ENCODE measurements at places on chromosomes 1 and 21.

DNA sequence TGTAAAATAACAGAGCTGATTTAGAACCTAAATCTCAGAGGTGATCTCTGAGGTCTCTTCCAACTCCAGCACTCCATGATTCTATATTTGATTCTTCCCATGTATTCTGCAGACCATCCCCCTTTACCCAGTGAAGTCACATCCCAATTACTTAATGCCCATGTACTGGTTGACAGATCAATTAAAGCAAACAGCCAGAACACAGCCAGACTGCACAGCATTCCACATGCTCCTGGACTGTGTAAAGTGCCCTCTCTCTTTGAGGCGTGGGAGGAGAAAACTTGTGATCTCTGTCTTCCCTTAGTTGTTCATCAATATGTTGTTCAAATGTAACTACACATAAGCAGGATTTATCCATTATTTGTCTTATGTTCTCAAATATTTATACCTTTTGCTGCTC is 18.1 kb downstream of the NOS1AP start:
- no peak for DNase-seq

- no peak for DNase-seq
Observed at GRCh38 chr1:171142416-171143385, 42.4 kb upstream of the FMO2 start.

DNA sequence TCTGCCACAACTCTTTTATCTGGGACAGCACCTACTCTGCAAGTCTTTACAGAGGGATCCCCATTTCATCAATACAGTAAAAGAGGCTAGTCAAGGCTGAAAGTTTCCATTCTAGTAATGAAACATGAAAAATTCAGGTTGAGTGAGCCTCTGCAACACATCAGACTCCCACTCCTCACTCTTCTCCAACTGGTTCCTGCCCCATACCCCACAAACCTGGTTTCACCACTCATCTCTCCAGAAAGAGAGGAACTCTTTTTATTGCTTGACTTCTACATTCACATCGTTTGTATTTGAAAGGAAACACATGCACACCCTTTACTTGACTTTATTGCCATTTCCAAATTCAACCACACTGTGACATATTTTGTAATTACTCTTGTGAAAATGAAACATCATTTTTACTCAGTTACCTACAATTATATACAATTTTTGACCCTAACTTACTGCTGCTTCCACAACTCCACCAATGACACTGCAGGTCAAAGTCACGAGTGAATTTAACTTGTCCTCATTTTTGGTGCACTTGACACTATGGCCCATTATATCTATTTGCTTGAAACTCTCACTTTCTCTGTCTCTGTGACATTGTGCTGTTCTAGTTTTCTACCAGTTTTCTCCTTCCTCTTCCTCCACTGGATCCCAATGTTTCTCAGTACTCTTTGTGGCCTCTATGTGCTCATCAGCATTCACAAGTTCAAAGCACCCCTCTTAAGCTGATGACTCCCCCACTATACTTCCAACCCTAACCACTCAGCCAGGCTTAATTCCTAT is 8.0 kb downstream of the STX6 start:
- DNase-seq, result no peak

DNA sequence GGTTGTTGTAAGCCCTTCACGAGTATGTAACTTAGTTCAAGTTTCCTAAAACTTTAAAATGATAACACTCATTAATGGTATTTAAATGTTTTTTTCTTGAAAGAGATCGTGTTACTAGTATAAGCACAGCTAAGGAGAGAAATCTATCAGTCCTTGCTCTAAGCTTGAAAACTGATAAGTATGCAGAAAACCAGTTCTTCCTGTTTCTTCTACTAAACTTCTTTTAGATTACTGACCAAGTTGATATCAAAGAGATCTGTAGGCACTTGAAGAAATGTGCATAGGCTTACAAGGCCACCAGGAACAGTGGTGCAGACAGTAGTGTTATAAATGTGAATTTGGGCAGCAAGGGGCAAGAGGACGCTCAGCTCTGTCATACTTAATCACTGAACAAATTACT is 3.9 kb downstream of the EFCAB14 start:
- no peak for DNase-seq

GRCh38 chr21:39082656-39083376 is 100.4 kb downstream of the PSMG1 start:
- DNase-seq, result no peak

DNA sequence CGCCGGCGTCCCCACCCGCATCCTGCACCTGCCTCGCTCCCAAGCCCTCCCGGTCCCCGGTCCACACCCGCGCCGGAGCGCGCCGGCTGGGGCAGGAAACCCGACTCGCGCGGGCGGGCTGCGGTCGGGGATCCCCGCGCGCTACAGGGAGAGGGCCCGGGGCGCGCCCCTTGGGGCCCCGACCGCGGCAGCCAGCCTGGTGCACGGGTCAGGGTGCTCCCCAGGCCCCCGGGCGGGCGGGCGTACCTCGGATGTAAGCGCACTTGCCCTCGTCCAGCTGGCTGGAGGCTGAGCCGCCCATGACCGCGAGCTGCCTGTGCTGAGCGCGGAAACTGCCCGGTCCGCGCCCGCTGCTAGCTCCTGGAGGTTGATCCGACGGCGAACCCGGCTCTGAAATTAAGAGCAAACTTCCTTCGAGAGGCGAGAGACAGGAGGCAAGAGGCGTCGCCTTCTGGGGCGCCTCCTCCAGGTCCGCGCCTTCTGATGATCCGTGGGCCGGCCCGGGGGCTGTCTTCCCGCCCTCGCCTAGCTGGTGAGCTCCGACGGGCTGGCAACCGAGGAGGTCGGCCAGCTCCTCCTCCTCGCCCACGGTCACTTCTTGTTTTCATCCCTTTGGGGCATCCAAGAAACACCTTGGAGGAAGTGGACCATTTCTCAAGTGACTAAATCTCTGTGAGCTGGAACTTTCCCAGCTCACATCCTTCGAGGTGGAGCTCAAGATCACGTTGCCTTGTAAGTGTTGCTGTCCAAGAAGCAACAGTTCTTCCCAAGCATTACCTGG is at the start of gene NIBAN1:
TSS of gene NIBAN1 (minus strand) at position 453 of the 781 bp plus-strand sequence. CDS start at position 301, 152 bp downstream.
- DNase-seq, result no peak

- no peak for DNase-seq
Observed at GRCh38 chr1:51293898-51294515, 36.4 kb downstream of the TTC39A start.

GRCh38 chr1:21143138-21143537 is 33.6 kb downstream of the EIF4G3 start:
- no peak for DNase-seq

All from vagina (tissue), 2 donors.